ENCODE measurements at places on chromosomes 3 and 15.
A peak's percentile ranks its signal among the peaks of the same experiment; 100 is the strongest.

GRCh38 chr3:45417930-45418847 lies 29.8 kb downstream of the LARS2 start:
- no peak for DNase-seq

DNA sequence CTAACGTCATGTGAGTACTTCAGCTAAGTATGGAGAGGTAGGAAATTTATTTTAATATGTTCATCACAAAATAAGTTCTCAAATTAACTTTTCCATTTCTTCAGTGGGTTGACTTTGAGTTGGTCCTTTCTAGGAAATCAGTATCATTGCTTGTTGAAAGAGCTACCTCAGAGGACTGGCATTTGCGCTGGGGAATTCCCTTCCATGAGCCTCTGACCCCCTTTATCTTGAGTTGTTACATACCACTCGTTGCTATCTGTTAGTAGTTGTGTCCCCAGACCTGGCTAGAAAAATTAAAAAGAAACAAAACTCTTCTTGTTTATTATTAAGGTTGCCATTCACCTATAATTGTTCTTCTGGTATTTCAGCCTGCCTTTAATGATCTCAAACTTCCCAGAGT lies 96.8 kb upstream of the ROBO2 start:
- no peak for DNase-seq

DNA sequence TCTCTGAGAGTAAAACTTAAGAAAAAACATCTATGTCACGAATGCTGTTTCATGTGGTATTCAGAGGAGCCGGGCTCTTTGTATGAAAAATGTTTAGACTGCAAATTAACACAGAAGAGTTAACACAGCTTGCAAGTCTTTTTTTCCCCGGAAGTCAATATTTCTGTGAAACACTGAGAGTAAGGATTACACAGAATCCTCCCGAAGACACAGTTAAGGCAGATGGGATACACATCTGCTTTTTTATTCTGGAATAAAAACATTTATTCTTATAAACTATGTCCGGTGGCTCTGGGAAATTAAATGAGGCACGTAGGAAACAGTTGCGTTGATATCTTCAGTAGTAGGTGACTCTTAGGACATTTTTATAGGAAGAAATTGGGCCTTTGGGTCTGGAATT lies 180.6 kb downstream of the PTPRG start:
- no peak for DNase-seq

GRCh38 chr15:82117296-82117695 lies 71.5 kb upstream of the MEX3B start:
- no peak for DNase-seq

GRCh38 chr3:161270991-161271390 lies 49.9 kb downstream of the NMD3 start:
- no peak for DNase-seq

GRCh38 chr3:25558796-25559195 lies 105.9 kb downstream of the TOP2B start:
- DNase-seq, result no peak

GRCh38 chr3:82137861-82138260 lies 376.4 kb upstream of the GBE1 start:
- DNase-seq, result no peak

DNA sequence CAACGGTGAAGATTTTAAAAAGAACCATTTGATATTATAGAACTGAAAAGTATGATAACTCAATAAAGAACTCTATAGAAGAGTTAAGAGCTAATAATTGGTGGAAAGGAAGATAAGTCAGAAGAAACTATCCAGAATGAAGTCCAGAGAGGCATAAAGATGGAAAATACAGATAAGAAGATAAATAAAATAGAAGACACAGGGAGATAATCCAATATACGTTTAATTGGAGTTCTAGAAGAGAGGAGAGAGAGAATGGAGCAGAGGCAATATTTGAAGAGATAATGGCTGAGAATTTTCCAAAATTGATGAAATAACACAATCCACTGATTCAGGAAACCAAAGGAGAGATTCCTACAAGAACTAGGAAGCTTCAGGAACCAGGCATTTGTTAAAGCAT lies 49.8 kb upstream of the EPHB3 start:
- no peak for DNase-seq

DNA sequence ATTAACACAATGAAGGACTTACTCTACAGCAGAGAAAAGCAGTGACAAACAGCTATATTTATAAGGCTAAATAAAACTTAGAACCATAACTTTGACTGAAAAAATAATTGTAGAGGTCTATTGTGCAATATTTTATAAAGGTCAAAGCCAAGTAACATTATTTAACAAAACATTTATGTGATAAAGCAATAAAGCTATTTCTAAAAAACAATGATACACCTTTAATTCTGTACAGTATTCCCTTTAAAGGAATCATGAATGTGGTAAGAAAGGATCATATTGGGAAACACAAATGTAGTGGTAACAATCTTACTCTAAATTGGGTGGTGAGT lies 236.4 kb downstream of the ISL2 start:
- no peak for DNase-seq

GRCh38 chr3:125414669-125415068 lies 39.5 kb upstream of the ZNF148 start:
- no peak for DNase-seq

GRCh38 chr15:62491642-62492041 lies 326.6 kb upstream of the C2CD4B start:
- DNase-seq, result no peak

DNA sequence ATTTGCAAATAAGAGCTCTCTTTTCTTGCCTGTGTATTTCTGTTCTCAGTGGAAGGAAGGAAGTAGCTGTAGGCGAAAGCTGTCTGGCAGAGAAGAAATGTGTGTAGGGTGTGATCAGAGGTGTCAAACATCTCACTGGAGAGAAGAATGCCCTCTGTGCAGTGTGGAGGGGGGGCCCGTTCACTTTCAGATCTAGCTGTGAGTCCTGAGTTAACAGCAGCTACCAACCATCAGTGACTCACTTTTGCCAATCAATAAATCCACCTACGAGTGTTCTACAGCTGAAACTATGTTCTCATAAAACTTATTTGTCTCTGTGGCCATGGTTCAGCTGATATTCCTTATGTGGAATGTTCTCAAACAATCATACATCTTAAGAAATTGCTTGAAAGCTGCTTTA lies 103.7 kb downstream of the FRMD4B start:
- DNase-seq, result peak; percentile 55

DNA sequence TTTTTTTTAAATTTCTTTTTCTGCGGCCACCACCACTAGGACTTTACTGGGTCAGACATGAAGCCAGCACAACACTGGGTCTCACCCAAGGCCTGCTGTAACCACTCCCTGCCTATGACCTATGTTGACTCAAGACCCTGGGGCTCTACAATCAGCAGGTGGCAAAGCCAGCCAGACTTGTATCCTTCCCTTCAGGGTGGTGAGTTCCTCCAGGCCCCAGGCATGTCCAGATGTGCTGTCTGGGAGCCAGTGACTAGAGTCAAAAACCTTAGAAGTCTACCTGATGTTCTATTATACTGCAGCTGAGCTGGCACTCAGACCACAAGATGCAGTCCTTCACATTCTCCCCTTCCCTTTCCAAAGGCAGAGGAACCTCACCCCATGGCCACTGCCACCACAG lies 31.6 kb upstream of the CLDN18 start:
- DNase-seq, result no peak

GRCh38 chr3:171548917-171549316 lies 88.7 kb upstream of the TNIK start:
- no peak for DNase-seq

GRCh38 chr3:194322678-194323211 lies 28.4 kb downstream of the CPN2 start:
- DNase-seq, result no peak

DNA sequence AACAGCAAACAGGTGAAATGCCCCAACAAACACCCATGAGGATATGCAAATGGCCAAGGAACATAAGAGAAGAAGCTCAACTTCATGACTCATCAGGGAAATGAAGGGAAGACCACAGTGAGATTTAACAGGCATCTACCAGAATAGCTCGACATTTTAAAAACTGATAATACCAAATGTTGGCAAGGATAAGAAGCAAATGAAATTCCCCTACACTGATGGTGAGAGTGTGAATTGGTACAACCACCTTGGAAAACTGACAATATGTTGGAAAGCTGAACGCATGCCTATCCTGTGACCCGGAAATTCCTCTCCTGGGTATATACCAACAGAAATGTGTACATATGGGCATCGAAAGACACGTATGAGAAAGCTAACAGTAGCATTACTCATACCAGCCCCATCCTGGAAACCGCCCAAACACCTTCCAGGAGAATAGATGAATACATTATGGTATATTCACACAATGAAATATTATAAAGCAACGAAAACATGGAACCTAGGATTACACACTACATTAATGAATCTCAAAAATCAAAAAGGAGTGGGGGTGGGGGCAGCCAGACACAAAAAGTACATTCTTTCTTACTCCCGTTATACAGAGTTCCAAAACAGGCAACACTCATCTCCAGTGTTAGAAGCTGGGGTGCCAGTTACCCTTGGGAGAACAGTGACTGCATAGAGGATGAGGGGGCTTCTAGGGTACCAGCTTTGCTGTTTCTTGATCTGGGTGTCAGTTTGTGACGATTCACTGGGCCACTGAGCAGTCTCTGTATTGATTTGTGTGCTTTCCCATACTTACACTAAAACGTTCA lies 16.9 kb downstream of the RFTN1 start:
- no peak for DNase-seq

Measured in CD4-positive, alpha-beta T cell treated with Interleukin-21 for 1 hour (primary cell).